ENCODE measurements at places on chromosomes 12 and 14.

DNA sequence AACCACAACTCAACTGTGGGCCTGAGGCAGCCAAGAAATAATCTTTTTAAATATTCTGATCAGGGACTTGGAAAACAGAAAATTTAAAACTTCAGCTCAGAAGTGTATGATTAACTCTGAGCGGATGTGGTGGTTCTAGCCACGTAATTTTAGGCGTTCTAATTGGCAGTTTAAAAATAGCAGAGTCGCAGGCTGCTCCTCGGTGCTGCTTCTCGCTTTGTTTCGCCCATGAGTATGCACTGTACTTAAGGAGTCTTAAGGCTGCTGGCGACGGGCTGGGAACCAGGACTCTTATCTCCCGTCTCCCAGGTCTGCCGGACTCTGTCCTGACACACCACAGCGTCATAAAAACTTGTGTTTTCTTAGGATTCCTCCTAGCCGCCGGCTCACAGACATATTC, 113.4 kb upstream of the PELI2 start:
- no peaks in the 10 kb centered on the region for H3K36me3 ChIP-seq
- DNase-seq, result no peak
- H3K4me3 ChIP-seq, result no peak overlapping the region

DNA sequence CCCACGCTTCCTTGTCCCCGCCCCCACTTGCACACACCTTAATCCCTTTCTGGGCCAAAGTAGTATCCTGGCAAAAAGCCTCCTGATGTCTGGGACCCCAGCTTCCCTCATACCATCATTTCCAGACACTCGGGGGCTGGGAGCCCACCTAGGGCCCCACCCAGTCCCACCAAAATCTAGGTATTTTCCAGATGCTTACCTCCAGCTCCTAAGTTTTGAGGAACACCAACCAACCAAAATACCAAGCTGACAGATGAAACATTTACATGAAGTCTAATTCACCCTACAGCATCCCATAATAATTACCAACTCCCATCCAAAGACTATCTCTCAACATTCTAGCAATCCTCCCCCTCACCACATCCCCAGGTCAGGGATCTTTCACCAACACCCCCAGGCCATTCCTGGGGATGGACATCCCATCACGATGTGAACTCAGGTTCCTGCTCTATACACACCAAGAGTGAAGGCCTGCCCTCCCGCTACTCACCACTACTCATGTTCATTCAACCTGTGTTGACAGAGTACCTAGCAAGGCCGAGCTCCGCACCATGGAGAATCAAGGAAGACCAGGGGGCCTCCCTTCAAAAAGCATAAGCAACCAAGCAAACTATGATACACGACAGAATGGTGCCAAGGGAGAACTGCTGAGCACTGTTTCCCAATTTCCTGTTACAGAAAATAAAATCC, 1.6 kb upstream of the CHD4 start:
- H3K27ac ChIP-seq, result no peak overlapping the region
- H3K4me3 ChIP-seq, result no peak overlapping the region
- H3K36me3 ChIP-seq, result peaks cover 8% of the 10 kb centered on the region
- peaks cover 60% of the 10 kb centered on the region for H3K4me1 ChIP-seq
- peak; percentile 68 for DNase-seq

GRCh38 chr12:57474862-57475261, 4.8 kb downstream of the ARHGAP9 start:
- H3K27ac ChIP-seq, result no peak overlapping the region
- peaks cover 53% of the 10 kb centered on the region for H3K4me1 ChIP-seq
- H3K4me3 ChIP-seq, result no peak overlapping the region
- DNase-seq, result no peak
- no peaks in the 10 kb centered on the region for H3K36me3 ChIP-seq

DNA sequence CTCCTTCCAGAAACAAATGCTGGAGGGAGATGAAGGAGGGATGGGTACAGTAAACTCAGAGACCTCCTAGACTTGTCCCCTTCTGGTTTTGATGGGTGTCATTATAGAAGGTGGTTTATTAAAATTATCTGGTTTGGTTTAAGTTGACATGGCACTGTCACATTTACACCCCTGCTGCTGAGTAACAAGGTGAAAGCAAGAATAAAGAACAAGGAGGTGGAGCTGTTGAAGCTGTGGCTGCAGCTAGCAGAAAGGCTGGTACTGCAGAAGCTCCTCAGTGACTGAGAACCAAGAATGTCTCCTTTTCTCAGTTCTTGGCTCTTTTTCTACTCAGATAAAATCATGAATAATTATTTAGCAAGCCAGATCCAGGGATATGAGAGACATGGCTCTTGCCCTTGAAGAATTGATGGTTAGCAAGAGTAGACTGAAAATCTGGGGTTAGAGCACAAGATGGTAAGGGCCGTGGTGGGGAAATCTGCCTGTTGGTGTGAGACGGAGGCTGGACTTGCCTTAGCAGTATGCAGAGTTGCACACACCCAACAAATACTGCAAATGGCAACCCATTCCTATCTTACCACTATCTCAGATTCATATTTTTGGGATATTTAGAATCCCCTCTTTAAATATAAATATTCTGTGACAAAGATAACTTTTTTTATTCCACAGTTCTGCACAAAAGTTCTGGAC, at the start of gene GZMH:
Gene GZMH, minus strand, starts transcription at position 31 of the 690 bp plus-strand sequence. CDS start 72 bp downstream, outside the sequence.
- H3K27ac ChIP-seq, result no peak within 1 kb of the TSS
- H3K4me1 ChIP-seq, result peaks cover 7% of the 10 kb centered on the region
- no peaks in the 10 kb centered on the region for H3K36me3 ChIP-seq
- DNase-seq, result no peak
- H3K27me3 ChIP-seq, result no peaks in the 10 kb centered on the region

- H3K27ac ChIP-seq, result no peak overlapping the region
- H3K36me3 ChIP-seq, result peaks cover 24% of the 10 kb centered on the region
- H3K27me3 ChIP-seq, result no peaks in the 10 kb centered on the region
Observed at GRCh38 chr12:125110641-125111360, 45.6 kb downstream of the AACS start.

GRCh38 chr14:101135796-101136742, 232.5 kb upstream of the RTL1 start:
- no peaks in the 10 kb centered on the region for H3K4me1 ChIP-seq
- no peak overlapping the region for H3K4me3 ChIP-seq
- H3K27ac ChIP-seq, result no peak overlapping the region
- no peaks in the 10 kb centered on the region for H3K36me3 ChIP-seq

DNA sequence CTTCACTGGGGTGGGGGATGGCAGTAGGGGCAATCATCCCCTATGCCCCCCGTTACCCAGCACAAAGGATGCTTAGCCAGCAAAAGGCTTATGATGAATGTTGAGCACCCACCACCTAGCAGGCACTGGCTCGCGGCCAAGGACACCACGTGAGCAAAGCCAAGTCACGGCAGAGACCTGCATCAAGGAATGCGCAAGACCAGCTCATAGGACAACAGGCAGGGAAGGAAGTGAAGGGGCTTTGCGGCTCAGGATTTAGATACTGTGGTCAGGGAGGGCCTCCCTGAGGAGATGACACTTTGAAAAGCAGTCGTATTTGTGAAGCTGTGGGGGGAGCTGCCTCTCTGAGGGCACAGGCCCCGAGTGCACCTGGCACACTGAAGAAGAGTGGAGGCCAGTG, 32.8 kb downstream of the SH2B3 start:
- H3K4me1 ChIP-seq, result no peaks in the 10 kb centered on the region
- H3K27ac ChIP-seq, result no peak overlapping the region
- H3K27me3 ChIP-seq, result no peaks in the 10 kb centered on the region
- no peak overlapping the region for H3K4me3 ChIP-seq
- H3K36me3 ChIP-seq, result peaks cover 40% of the 10 kb centered on the region

DNA sequence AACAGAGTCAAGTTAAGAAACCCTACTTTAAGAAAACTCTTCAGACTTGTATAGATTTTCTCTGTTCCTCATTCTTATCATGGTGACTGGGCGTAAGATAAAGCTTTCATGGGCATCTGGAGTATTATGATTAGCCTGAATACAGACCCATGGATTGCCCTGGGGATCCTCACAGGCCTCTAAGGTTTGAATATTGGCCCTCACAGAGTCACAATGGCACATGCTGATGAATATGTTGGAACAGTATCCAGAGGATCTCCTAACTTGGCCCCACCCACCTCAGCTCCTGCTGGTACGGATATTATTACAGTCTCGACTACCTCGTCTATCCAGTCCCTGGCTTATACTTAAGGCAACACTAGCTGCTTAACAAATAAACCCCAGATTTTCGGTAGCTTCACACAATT, 8.1 kb downstream of the OSBPL8 start:
- no peaks in the 10 kb centered on the region for H3K27me3 ChIP-seq
- H3K4me3 ChIP-seq, result no peak overlapping the region
- H3K27ac ChIP-seq, result no peak overlapping the region
- no peak for DNase-seq
- H3K36me3 ChIP-seq, result no peaks in the 10 kb centered on the region
- peaks cover 33% of the 10 kb centered on the region for H3K4me1 ChIP-seq

GRCh38 chr12:127642208-127642607, 624.8 kb upstream of the TMEM132C start:
- no peaks in the 10 kb centered on the region for H3K27me3 ChIP-seq
- no peak overlapping the region for H3K4me3 ChIP-seq
- H3K36me3 ChIP-seq, result no peaks in the 10 kb centered on the region
- DNase-seq, result no peak

- no peak overlapping the region for H3K27ac ChIP-seq
- H3K27me3 ChIP-seq, result no peaks in the 10 kb centered on the region
- no peak overlapping the region for H3K4me3 ChIP-seq
- no peaks in the 10 kb centered on the region for H3K4me1 ChIP-seq
Observed at GRCh38 chr14:106613256-106613655, 1086.9 kb downstream of the TMEM121 start.

DNA sequence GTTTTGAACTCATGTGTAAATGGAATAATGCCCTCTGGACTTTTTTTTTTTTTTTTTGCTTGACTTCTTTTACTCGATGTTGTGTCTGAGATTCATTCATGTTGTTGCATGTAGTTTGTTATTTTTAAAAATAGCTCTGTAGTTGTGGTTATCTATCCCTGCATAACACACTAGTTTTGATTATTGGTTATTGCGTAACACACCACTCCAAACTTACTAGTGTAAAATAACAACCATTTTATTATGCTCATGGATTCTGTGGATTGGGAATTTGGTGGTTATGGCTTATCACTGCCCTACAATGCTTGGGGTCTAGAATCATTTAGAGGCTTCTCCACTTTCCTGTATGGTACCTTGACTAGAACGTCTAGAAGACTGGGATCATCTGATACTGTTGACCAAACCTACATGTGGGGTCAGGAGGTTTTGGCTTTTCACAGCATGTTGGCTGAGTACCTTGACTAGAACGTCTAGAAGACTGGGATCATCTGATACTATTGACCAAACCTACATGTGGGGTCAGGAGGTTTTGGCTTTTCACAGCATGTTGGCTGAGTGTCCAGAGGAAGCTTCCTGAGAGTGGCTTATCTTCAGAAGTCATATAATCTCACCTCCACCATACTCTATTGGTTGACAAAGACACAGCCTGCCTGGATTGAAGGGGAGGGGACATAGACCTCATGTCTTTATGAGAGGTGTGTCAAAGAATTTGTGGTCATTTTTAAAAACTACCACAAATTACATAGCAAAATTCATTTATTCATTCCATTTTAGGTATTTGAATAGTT, 11.6 kb downstream of the VRK1 start:
- H3K36me3 ChIP-seq, result no peaks in the 10 kb centered on the region
- no peaks in the 10 kb centered on the region for H3K27me3 ChIP-seq
- no peak for DNase-seq
- peaks cover 30% of the 10 kb centered on the region for H3K4me1 ChIP-seq
- no peak overlapping the region for H3K4me3 ChIP-seq

GRCh38 chr12:60066655-60067054, 470.8 kb downstream of the SLC16A7 start:
- no peaks in the 10 kb centered on the region for H3K27me3 ChIP-seq
- no peak overlapping the region for H3K4me3 ChIP-seq
- DNase-seq, result no peak

DNA sequence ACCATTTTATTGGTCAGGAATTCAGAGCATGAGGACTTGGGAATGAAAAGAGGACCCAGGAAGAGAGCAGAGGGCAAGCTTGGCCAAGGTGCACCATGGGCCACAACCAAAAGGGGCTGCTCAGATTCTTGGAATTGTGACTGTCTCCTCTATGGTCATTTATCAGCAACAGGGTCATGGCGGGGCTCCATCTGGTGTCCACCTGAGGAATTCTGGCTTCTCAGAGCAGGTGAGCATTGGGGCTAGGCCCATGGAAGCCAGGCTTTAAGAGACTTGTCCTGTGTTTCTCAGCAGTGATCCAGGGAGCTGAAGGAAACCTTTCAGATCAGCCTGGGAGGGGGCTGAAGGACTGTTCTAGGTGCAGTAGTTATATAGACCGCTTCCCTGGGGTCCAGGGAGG, 2.6 kb upstream of the RIN3 start:
- no peaks in the 10 kb centered on the region for H3K36me3 ChIP-seq
- H3K27me3 ChIP-seq, result no peaks in the 10 kb centered on the region
- peak; percentile 48 for DNase-seq
- peaks cover 45% of the 10 kb centered on the region for H3K4me1 ChIP-seq
- no peak overlapping the region for H3K27ac ChIP-seq
- H3K4me3 ChIP-seq, result no peak overlapping the region

- DNase-seq, result no peak
- no peaks in the 10 kb centered on the region for H3K36me3 ChIP-seq
- peaks cover 4% of the 10 kb centered on the region for H3K27me3 ChIP-seq
- no peaks in the 10 kb centered on the region for H3K4me1 ChIP-seq
Observed at GRCh38 chr12:54082397-54082892, 28.8 kb downstream of the HOXC4 start.

DNA sequence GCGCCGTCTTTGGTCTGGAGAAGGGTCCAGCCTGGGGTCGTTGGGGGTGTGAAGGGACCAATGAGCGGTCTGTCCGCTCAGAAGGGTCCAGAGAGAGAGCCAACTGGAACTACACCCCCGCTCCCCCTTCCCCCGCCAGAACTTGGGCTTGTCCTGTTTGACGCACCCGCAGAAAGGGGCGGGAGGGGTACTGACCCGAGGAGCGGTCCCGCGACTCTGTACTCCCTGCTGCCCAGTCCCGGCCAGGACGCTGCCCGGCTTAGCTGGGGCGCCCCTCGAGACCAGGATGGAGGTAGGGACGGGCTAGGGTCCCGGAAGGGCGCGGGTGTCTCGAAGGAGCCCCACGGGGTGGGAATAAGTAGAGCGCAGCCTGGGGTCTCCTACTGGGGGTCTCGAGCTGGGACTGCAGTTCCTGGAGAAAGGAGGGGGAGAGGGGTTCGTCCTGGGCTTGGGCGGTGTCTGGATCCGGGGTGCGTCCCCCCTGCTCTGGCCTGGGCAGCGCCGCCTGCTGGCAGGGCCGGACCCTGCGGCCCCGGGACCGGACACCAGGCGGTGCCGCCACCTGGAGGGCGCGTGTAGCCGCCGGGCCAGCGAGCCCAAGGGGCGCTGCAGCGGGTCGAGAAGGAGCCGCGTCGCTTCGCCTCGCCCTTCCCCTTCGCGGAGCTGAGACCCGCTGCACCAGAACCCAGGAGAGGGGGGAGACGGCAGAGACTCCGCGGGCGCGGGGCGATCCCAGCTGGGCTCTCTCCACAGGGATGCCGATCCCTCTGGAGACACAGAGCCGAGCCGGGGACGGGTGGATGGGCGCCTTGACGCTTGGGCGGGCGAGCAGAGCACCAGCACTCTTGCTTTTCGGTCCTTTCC, 3.8 kb upstream of the CACNB3 start:
- peak overlapping the region; percentile 72 for H3K4me3 ChIP-seq
- H3K4me1 ChIP-seq, result peaks cover 57% of the 10 kb centered on the region
- H3K36me3 ChIP-seq, result no peaks in the 10 kb centered on the region
- DNase-seq, result peak; percentile 42
- no peak overlapping the region for H3K27ac ChIP-seq
- H3K27me3 ChIP-seq, result peaks cover 56% of the 10 kb centered on the region

Measured in HepG2 (cell line).